ENCODE measurements at places on chromosomes 2 and 18. TPM values are rescaled to one million over a fixed set of nuclear protein-coding genes. Genes with fewer than 3 reads are reported as not detected.

- no peak for DNase-seq
Observed at GRCh38 chr18:41587976-41588375, 367.1 kb upstream of the PIK3C3 start.

The NEURL3 gene
- total RNA-seq = not detected

The RAB17 gene
- not detected for total RNA-seq

The TRABD2A gene
- total RNA-seq = 5.5 TPM

The MC4R gene
- not detected for total RNA-seq

All from G401 (cell line).